ENCODE measurements at places on chromosomes 3 and 15. TPM values are rescaled to one million over a fixed set of nuclear protein-coding genes. Genes with fewer than 3 reads are reported as not detected.

RAB6B gene
- total RNA-seq: 2.6 TPM

DNA sequence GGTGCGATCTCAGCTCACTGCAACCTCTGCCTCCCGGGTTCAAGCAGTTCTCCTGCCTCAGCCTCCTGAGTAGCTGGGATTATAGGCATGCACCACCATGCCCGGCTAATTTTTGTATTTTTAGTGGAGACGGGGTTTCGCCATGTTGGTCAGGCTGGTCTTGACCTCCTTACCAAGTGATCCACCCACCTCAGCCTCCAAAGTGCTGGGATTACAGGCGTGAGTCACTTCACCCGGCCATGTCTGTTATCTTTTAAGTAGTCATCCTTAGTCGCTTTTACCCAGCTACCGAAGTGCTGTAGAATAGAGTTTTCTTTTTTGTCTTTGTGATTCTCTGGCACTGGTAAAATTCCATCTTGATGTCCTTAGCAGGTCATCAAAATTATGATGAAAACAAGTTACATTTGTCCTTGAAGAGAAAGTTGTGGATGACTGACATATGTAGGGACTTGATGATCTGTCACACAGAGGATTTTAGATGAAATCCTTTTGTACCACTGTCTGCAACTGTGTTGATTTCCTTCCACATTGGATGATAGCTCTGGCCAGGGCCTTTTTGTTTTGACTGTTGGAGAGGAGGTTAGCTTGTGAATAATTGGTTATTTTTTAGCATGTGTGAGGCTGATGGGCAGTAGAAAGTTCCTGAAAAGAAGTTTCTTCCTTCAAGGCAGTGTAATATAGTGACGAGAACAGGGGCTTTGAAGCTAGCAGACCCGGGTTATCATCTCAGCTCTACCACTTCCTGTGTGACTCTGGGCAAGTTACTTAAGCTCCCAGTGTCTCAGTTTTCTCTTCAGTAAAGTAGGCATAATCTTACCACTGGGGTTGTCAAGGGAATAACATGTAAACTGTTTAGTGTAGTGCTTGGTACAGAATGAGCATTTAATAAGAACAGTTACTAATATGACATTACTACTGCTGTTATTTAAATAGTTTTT, 18.8 kb downstream of the ATG7 start:
- no peak for DNase-seq

DNA sequence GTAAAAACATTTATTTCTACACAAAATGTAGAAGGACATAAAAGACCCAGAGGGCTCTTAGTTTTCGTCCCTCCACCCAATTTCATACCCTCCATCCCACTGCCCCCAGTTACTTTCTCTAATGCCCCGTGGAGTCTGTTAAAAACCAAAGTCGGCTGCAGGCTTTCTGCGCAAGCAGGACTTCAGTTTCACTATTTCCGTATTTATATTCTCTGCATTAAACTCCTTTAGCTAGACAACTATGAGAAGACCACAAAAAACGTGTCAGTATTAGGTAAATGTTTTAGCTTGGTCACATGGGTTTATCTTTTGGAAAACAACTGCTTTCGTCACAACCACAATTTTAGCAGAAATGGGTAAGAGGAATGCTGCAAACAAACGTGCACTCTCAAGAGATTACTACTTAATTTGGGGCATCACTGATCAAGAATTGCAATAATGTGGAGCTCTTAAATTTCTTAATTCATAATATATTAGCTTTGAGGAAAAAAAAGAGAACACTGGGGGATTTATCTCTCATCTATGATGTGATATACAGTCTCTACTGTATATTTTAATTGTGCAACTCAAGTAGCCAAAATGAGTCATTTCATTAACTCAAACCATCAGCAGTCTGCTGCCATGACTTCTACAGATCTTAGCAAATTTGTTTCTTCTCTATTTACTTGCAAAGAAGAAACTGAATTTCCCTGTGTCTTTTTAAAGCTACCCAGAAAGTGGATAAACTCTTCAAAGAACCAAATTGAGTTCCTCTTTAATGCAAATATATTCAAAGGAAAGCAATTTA, 740 bp upstream of the NSMCE3 start:
- DNase-seq: peak; percentile 4

- no peak for DNase-seq
Observed at GRCh38 chr3:184739594-184740505, 28.0 kb upstream of the MAGEF1 start.

Data from activated T-cell treated with anti-CD3 and anti-CD28 coated beads, Interleukin-2, amount 50 U/mL, for 72 hours (primary cell).